Frontal cortex (tissue), 4 donors: ENCODE measurements at places on chromosomes 3 and 15. TPM values are rescaled to one million over a fixed set of nuclear protein-coding genes. Genes with fewer than 3 reads are reported as not detected.

- no peak for DNase-seq
Measured at GRCh38 chr3:10394491-10395025, 73.6 kb upstream of the SEC13 start.

Gene GPR171
- not detected for total RNA-seq

GRCh38 chr15:33215941-33216872 is 21.7 kb upstream of the FMN1 start:
- DNase-seq = no peak

GRCh38 chr3:12489368-12489767 is 5.1 kb downstream of the TSEN2 start:
- DNase-seq = no peak

Gene TMCO5A
- not detected for total RNA-seq

GRCh38 chr3:29067007-29067406 is 213.9 kb upstream of the RBMS3 start:
- DNase-seq = no peak

GRCh38 chr3:17861476-17861875 is 119.0 kb upstream of the TBC1D5 start:
- no peak for DNase-seq

Gene JAGN1
- total RNA-seq = 15.9 TPM

DNA sequence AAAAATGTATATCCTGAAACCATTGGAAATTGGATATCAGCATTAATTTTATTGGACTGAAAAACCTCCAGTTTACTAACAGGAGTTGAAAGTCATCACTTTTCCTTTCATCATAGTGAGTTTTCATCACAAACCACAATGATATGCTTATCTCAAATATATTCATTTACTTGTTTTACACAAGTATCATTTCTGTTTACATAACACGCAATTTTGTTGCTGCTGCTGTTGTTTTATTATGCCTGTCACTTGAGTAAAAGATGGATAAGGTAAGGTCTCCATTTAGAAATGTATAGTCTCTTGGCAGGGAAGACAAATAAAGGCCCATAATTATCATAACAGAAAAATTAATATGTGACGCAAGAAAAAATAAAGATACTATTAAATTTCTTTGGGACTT is 199.2 kb downstream of the TP63 start:
- DNase-seq = no peak

Gene ANKRD34C
- total RNA-seq = under 0.01 TPM

Gene PRKAR2A
- 32.2 TPM for total RNA-seq

GRCh38 chr3:29679944-29680343 is 399.1 kb downstream of the RBMS3 start:
- no peak for DNase-seq

Gene LMOD3
- total RNA-seq = 0.41 TPM

DNA sequence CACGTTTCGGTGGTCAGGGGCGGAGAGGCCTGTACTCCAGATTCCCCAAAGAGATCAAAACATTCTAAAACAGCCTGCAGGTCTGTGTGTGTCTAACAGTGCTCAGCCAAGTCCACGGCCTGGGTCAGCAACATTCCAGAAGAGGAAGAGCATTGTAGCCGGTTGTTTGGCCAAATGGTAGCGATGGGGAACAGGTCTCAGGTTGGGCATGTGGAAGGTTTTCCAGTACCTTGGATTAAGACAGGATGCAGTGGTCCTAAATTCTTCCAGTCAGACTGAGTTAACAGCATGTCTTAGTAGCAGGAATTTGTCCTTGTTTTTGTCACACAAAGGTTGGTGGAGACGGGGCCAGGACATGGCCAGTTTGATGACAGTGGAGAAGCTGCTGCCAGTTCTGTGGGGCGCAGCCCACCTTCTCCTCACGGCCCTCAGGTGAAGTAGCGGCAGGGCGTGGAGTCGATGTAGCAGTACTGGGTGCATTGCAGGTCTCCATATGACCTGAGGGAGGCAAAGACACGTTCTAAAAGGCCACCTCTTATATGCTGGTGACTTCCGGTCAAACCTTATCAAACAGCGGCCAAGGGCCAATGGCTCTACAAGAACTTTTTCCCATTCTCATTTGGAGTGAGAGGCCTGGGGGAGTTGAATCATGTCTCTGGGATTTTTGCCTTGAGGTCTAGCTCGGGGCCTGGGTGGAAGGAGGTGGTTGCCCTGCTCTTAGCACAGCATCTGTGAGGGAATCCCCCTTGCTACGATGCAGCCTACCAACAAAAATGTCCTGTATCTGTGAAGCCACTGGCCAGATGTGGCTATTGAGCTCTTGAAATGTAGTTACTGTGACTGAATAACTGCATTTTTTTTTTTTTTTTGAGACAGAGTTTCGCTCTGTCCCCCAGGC is 24.1 kb downstream of the EAF1 start:
- DNase-seq = no peak

DNA sequence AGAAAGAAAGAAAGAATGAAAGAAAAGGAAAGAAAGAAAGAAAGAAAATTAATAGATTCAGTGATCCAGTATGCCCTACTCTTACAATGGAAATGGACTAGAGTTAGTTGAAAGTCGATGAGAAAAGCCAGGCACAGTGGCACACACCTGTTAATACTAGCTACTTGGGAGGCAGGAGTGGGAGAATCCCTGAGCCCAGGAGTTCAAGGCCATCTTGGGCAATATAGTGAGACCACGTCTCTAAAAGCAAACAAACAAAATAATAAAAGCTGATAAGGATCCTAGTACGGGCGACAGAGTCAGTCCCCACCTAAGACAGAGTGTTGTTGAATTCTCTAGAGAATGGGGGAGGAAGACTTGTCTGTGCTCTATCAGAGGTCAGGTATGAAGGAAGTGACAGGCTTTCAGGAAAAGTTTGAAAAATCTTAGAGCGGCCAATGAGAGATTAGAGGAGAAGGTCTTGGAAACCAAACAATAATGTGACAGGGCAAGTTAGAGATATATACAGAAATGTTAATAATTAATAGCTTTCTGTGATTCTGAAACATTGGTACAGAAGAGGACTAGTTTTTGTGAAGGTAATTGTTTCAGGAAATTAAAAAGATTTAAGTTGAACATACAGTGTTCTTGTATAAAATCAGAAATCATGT is 117.9 kb upstream of the PTX3 start:
- no peak for DNase-seq

Gene SLC27A2
- 1.6 TPM for total RNA-seq

Gene RYR3
- 21.2 TPM for total RNA-seq

GRCh38 chr3:159732172-159733111 is 256.2 kb upstream of the IL12A start:
- no peak for DNase-seq

DNA sequence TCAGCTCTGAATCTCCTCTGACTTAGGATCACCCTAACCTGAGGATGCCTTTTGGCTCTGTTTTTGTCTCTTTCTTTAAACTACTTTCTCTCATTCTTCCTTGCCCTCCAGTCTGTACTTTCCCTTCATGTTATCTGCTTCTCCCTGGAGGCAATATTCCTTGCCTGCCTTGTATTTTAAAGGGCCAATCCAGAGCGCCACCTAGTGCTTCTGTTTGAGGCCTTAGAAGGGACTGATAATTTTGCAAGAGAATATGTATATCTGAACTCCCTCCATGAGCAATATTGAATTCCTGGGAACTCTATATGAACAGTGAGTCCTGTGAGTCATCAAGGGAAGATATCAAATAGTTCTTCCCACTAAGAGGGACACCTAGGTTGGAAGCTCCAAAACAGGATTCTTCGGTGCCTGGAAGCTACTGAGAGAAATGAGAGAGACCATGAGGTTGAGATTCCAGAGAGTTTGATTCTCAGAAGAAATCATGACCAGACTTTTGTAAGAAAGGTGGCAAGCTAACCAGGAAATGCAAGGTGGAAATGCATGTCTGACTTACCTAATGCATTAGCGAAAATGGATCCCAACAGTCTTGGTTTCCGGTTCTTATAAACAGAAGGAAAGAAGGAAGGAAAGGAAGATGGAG is 203.8 kb upstream of the CD96 start:
- no peak for DNase-seq

DNA sequence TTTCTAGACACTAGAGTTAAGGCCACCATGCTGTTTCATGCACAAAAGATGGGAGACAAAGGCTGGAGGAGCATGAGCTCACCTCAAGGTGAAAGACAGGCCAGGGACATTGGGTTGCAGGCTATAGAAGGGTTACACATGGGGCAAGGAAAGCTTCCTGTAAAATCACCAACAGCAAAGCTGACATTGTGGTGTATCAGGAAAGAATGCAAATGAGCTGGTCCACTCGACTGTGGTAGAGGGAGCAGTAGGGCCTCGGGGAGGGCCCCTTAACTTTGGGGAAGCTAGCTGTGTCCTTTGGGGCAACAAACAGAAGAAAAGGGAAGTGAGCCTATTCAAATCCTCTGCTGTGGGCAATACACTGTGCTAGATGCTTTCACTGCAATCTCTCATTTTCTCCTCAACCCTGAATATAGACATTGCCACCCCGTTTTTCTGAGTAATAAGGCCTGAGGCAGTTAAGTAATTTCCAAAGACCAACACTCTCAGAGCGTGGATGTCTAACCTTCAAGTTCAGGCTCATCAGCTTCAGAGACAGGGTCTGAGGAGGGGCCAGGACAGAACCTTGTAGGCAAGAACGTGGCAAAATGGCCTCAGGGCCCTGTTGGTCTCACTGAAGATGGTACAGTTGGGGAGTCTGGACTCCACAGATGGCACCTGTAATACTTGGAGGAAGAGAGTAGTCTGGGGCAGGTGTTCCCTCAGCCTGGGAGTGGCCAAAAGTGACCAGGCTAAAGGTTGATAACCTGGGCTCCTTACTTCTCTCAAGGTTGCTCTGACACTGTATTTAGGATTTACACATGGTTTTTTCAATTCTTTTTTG is 24.1 kb downstream of the CX3CR1 start:
- no peak for DNase-seq

DNA sequence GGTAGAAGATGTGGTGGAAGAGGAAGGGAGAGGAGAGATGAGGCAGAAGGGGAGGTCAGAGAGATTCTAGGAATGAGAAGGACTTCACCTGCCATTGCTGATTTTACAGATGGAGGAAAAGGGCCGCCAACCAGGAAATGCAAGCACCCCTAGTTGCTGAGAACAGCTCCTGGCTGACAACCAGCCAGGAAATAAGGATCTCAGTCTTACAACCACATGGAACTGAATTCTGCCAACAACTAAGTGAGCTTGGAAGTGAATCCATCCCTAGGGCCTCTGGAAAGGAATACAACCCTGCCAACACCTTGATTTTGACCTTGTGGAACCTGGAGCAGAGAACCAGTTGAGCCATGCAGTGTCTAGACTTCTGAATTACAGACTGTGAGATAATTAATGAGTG is 86.6 kb downstream of the EDEM1 start:
- no peak for DNase-seq

Gene ACAD9
- total RNA-seq = 27.7 TPM

DNA sequence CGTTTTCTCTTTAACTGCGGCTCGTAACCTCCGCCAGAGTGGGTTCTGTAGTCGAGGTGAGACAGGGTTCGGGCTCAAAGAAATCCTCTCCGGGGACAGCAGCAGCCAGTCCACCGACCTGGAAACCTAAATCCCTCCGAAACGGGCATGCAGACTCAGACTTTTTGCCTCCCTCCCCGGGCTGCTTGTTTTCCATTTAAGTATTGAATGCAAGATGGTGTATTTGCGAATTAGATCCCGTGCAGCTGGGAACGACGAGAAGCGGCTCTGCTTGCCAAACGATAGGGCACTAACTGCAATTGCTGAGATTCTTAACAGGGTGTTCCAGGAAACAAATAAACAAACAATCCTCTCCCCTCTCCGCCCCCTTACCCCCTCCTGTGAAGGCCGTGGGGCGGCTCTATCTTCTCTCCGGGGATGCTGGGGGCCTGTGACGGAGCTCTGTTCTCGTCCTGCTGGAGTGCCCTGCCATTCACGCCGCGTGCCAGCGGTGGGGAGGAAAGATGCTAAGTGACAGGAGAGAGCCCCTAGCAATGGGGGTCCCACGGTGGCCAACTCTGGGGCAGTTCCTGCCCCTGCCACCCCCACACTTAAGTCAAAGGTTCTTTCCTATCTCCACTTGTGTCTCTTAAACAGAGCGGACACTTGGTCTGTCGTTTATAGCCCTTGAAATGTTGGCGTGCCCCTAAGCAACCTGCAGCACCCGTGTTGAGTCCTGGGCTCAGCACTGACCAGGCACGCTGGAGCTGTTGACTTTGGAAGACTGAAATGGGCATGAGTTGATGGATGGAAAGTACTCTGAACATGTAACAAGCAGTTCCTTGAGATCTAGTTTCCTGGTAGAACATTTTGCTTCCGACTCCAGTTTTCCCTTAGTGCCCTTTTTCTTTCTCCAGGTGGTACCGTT is 1.3 kb upstream of the ETV5 start:
- no peak for DNase-seq

GRCh38 chr3:105830836-105831235 is 38.0 kb downstream of the CBLB start:
- no peak for DNase-seq

DNA sequence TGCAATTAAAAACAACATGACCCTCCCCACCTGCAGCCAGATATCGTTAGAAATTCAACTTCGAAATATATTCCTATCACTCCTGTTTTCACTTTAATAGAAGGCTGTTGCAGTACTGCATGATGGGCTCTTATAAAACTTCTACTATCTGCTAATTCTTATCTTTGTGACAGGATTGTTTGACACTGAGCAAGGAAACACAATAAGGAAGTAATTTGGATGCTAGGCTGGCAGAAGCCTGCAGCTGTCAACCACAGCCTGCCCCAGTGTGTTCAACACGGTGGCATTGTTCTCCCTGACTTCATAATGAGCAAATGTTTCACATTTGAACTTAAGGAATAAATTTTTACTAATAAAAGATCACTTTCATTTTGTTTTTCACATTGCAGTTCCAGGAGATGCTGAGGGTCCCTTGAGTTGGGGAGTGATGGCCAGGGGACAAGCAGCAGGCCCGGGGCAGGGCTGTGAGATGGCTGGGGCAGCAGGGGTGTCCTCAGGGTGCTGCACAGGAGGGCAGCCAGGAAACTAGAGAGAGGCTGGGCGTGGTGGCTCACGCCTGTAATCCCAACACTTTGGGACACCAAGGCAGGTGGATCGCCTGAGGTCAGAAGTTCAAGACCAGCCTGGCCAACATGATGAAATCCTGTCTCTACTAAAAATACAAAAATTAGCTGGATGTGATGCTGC is 64.8 kb upstream of the SEC61A1 start:
- DNase-seq = no peak

DNA sequence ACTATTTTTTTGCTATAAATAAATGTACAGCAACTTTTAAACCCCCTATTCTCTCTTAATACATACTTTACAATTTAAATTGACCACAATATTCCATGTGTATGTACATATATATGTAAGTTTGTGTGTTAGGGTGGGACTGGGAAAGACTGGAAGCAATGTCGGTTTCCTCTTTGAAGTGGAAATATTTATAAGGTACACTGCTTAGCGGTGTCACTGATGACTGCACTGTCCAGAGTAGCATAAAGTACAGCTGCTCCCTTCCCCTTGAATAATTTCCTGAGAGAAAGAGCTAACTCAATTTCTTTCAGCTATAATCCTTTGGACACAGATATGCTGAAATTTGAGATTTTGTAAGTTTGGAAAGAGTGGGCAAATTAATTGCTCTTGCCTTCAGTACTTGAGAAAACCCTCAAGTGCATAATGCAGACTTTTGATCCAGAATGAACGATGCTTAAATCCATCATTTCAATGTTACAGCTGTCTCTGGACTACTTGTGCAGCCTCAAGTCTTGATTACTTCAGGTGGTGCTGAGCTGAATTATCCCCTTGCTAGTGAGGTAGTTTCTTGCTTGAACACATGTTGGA is 267.0 kb upstream of the CFAP20DC start:
- no peak for DNase-seq

- no peak for DNase-seq
Measured at GRCh38 chr15:25858952-25859760, 4.0 kb downstream of the ATP10A start.

Gene FAM81A
- total RNA-seq = 42.8 TPM

Gene CCR9
- 0.41 TPM for total RNA-seq

GRCh38 chr15:72339777-72340177 is 19.8 kb upstream of the CELF6 start:
- DNase-seq = no peak

GRCh38 chr15:37038716-37039106 is 61.6 kb downstream of the MEIS2 start:
- DNase-seq = no peak
